ENCODE measurements at places on chromosomes 13 and 19. TPM values are rescaled to one million over a fixed set of nuclear protein-coding genes. Genes with fewer than 3 reads are reported as not detected.
A peak's percentile ranks its signal among the peaks of the same experiment; 100 is the strongest.

The S1PR4 gene
- total RNA-seq: 33.7 TPM

The ZNF550 gene
- 9.0 TPM for total RNA-seq

The NLRP5 gene
- total RNA-seq: not detected

The ZNF738 gene
- total RNA-seq: 11.4 TPM

The RDH8 gene
- total RNA-seq: not detected

The TINCR gene
- total RNA-seq: 0.16 TPM

The MLLT1 gene
- 58.4 TPM for total RNA-seq

DNA sequence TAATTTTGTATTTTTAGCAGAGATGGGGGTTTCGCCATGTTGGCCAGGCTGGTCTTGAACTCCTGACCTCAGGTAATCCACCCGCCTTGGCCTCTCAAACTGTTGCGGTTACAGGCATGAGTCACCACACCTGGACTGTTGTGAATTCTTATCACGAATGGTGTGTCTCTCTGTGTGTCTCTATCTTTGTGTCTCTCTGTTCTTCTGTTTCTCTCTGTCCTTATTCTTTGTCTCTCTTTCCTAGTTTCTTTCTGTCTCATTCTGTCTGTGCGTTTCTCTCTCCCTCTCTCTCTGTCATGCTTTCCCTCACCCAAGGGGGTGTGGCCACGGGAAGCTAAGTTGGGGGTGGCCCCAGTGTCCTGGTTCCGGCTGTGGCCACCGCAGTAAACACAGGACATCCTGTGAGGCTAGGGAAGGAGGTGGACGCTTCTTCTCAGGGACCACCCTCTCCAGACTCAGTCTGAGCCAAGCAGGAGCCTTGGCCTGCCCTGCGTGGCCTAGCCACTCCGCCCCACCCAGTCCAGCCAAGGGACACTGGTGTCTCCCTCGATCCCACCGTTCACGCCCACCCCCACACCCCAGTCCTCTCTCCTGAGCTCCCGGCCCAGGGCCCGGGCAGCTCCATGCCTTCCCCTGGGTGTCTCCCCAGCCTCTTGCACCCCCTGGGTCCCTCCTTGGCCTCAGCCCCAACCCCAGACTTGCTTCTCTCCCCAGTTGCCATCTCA, 3.9 kb upstream of the PRX start:
- H3K36me3 ChIP-seq: no peaks in the 10 kb centered on the region
- peak overlapping the region; percentile 80 for H3K27ac ChIP-seq
- no peaks in the 10 kb centered on the region for H3K27me3 ChIP-seq
- peaks cover 22% of the 10 kb centered on the region for H3K4me1 ChIP-seq

DNA sequence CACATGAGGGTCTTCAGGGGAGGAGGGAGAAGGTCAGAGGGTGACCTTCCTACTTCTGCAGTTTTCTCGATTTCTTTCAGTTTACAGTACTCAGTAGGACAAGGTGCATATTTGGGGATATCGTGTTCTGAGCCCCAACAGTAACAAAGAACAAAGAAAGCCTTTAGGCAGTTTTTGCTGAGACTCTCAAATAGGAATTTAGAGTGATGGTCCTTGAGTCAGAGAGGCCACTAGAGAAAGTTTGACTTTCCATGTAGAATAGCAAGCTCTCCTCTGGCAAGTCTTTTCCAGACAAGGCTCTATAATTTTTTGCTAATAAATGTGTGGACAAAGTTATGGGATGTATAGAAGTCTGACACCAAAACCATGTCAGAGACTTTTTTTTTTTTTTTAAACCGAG, 194.6 kb downstream of the TM9SF2 start:
- no peak overlapping the region for H3K27ac ChIP-seq
- no peaks in the 10 kb centered on the region for H3K36me3 ChIP-seq
- DNase-seq: no peak
- no peaks in the 10 kb centered on the region for H3K27me3 ChIP-seq

DNA sequence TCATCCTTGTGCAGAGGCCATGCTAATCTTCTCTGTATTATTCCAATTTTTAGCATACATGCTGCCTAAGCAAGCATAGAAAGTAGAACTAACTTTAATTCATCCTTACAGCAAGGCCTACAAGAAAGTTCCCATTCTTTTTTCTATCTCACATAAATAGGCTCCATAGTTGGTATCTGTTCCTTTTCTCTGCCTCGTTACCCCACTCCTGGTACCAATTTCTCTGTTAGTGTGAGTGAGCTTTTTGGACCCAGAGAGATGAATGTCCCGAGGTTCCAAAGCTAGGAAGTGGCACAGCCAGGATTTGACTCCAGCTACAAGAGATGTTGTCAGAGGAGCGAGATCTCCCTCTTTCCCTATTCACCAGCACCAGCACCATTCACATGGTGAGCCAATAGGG, 9.7 kb downstream of the HIF3A start:
- no peak overlapping the region for H3K4me3 ChIP-seq
- no peak for DNase-seq

DNA sequence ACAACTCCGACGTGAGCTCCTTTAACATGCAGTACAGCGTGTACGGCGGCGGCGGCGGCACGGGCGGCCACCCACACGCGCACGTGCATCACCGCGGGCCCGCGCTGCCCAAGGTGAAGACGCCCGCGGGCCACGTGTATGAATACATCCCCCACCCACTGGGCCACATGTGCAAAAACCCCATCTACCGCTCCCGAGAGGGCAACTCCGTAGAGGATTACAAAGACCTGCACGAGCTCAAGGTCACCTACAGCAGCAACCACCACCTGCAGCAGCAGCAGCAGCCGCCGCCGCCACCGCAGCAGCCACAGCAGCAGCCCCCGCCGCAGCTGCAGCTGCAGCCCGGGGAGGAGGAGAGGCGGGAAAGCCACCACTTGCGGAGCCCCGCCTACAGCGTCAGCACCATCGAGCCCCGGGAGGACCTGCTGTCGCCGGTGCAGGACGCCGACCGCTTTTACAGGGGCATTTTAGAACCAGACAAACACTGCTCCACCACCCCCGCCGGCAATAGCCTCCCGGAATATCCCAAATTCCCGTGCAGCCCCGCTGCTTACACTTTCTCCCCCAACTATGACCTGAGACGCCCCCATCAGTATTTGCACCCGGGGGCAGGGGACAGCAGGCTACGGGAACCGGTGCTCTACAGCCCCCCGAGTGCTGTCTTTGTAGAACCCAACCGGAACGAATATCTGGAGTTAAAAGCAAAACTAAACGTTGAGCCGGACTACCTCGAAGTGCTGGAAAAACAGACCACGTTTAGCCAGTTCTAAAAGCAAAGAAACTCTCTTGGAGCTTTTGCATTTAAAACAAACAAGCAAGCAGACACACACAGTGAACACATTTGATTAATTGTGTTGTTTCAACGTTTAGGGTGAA, 6.6 kb downstream of the SLITRK5 start:
- H3K4me1 ChIP-seq: no peaks in the 10 kb centered on the region
- DNase-seq: no peak
- H3K27me3 ChIP-seq: no peaks in the 10 kb centered on the region
- H3K36me3 ChIP-seq: no peaks in the 10 kb centered on the region

DNA sequence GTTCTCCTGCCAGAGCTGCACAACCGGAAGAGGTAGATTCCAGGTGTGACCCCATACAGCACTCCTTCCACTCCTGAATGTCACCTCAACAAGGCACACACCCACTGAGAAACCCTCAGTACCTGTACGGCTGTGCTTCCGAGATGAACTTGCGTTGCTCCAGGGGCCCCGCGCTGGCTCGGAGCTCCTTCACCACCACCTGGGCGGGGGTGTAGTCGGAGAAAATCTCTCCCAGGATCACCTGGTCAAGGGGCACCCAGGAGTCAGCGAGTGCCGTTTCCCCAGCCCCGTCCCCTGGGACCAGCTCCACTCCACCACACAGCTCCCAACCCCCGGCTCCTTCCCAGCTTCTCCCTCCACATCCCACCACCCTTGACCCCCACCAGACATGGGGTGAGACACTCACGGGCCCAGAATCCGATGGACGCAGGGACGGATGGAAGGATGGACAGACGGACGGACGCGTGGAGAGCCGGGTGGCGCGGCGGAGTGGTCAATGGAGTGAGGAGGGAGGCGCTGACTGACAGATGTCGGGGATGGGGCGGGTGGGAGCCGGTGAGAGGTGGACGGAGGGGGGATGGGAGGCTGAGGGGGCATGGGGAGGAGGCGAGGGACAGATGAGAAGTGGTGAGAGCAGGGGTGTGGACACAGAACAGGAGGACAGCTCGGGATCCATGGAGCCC, 2.8 kb downstream of the LMTK3 start:
- no peaks in the 10 kb centered on the region for H3K36me3 ChIP-seq
- no peak overlapping the region for H3K27ac ChIP-seq
- peaks cover 2% of the 10 kb centered on the region for H3K27me3 ChIP-seq

- H3K27me3 ChIP-seq: no peaks in the 10 kb centered on the region
- no peak overlapping the region for H3K27ac ChIP-seq
- H3K4me3 ChIP-seq: no peak overlapping the region
These were observed 23.2 kb upstream of the CYP2A13 start for GRCh38 chr19:41064974-41065569.

- H3K27ac ChIP-seq: no peak within 1 kb of the TSS
- no peaks in the 10 kb centered on the region for H3K36me3 ChIP-seq
- no peaks in the 10 kb centered on the region for H3K4me1 ChIP-seq
- no peaks in the 10 kb centered on the region for H3K27me3 ChIP-seq
- DNase-seq: no peak
These were observed at the start of gene PLIN4 for GRCh38 chr19:4518345-4519171. PLIN4 (minus strand) TSS chr19:4518486; CDS start chr19:4518272, 214 bp downstream.

- DNase-seq: no peak
- peaks cover 30% of the 10 kb centered on the region for H3K4me1 ChIP-seq
These were observed 6.8 kb downstream of the RPS11 start for GRCh38 chr19:49502866-49503581.

DNA sequence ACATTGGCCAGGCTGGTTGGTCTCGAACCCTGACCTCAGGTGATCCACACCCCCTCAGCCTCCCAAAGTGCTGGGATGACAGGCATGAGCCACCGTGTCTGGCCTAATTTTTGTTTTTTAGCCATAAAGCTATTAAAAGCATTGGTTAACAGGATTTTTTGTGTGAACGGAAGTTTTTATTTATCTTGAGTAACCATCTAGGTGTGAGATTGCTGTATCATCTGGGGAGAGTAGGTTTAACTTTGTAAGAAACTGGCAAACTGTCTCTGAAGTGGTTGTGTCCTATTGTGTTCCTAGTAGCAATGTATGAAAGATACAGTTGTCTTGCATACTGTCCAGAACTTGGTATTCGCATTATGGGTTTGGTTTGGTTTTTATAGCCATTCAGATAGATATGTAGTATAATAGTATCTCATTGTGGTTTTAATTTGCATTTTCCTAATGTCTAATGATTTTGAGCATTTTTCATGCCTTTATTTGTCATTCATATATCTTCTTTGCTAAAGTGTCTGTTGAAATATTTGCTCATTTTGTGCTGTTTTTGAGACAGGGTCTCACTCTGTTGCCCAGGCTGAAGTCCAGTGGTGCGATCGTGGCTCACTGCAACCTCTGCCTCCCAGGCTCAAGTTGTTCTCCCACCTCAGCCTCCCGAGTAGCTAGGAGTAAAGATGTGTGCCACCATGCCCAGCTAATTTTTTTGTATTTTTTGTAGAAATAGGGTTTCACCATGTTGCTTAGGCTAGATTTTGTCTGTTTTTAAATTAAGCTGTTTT, 13.5 kb upstream of the PLEKHF1 start:
- DNase-seq: no peak
- H3K4me1 ChIP-seq: no peaks in the 10 kb centered on the region
- no peak overlapping the region for H3K4me3 ChIP-seq
- no peak overlapping the region for H3K27ac ChIP-seq
- H3K27me3 ChIP-seq: 0 out of 2 replicates have a peak, but pooled peaks cover 3% of the 10 kb centered on the region

DNA sequence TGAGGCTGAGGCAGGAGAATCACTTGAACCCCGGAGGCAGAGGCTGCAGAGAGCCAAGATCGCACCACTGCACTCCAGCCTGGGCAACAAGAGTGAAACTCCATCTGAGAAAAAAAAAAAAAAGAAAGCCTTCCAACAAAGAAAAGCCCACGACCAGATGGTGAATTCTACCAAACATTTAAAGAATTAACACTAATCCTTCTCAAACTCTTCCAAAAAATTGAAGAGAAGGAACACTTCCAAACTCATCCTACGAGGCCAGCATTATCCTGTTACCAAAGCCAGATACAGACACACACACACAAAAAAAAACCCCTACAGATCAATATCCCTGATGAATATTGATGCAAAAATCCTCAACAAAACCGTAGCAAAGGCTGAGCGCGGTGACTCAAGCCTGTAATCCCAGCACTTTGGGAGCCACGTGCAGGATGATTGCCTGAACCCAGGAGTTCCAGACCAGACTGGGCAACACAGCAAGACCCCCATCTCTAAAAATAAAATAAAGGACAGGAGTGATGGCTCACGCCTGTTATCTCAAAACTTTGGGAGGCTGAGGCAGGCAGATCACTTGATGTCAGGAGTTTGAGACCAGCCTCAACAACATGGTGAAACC, 6.2 kb upstream of the EVI5L start:
- H3K36me3 ChIP-seq: no peaks in the 10 kb centered on the region
- H3K4me3 ChIP-seq: no peak overlapping the region
- H3K27ac ChIP-seq: no peak overlapping the region
- DNase-seq: no peak
- peaks cover 8% of the 10 kb centered on the region for H3K4me1 ChIP-seq

DNA sequence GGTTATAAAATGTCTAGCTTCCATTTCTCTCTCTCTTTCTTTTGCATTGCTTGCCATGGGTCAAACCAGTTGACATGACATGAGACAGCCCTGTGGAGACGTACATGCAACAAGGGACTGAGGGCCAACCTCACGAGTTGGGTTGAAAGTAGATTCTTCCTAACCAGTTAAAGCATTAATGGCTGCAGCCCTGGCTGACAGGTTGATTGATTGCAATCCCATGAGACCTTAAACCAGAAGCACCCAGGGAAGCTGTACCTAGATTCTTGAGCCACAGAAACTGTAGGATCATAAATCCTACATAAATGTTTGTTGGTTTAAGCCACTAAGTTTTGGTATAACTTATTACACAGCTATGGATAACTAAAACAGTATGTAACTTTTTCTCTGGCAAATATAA, 373.8 kb downstream of the DACH1 start:
- H3K4me1 ChIP-seq: no peaks in the 10 kb centered on the region
- no peak overlapping the region for H3K4me3 ChIP-seq
- H3K36me3 ChIP-seq: no peaks in the 10 kb centered on the region
- H3K27me3 ChIP-seq: no peaks in the 10 kb centered on the region

- no peak overlapping the region for H3K4me3 ChIP-seq
- H3K36me3 ChIP-seq: no peaks in the 10 kb centered on the region
- no peaks in the 10 kb centered on the region for H3K27me3 ChIP-seq
- no peaks in the 10 kb centered on the region for H3K4me1 ChIP-seq
- no peak for DNase-seq
These were observed 64.5 kb downstream of the ZNF257 start for GRCh38 chr19:22116760-22117159.

DNA sequence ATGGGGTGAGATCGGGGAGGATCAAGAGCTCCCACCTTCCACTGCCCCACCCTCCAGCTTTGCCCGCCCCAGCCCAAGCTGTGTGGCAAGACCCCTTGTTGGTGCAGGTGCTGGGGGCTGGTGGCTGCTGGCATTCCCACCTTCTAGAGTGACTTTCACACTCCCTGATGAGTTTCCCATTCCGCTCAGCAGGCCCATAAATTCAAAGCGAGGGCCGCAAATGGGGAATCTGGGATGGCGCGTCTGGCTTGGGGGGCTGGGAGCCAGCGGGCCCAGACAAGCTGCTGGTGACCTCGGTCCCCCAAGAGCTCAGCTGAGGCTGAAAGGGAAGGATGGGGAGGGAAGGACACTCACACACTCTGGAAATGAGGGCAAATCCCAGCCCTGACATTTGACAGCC, 110.3 kb downstream of the GADD45B start:
- no peak overlapping the region for H3K4me3 ChIP-seq
- H3K36me3 ChIP-seq: no peaks in the 10 kb centered on the region
- DNase-seq: no peak
- no peak overlapping the region for H3K27ac ChIP-seq
- H3K27me3 ChIP-seq: no peaks in the 10 kb centered on the region
- H3K4me1 ChIP-seq: no peaks in the 10 kb centered on the region
